ENCODE measurements at places on chromosomes 7 and 10. TPM values are rescaled to one million over a fixed set of nuclear protein-coding genes. Genes with fewer than 3 reads are reported as not detected.

The GALNT17 gene
- total RNA-seq: not detected

DNA sequence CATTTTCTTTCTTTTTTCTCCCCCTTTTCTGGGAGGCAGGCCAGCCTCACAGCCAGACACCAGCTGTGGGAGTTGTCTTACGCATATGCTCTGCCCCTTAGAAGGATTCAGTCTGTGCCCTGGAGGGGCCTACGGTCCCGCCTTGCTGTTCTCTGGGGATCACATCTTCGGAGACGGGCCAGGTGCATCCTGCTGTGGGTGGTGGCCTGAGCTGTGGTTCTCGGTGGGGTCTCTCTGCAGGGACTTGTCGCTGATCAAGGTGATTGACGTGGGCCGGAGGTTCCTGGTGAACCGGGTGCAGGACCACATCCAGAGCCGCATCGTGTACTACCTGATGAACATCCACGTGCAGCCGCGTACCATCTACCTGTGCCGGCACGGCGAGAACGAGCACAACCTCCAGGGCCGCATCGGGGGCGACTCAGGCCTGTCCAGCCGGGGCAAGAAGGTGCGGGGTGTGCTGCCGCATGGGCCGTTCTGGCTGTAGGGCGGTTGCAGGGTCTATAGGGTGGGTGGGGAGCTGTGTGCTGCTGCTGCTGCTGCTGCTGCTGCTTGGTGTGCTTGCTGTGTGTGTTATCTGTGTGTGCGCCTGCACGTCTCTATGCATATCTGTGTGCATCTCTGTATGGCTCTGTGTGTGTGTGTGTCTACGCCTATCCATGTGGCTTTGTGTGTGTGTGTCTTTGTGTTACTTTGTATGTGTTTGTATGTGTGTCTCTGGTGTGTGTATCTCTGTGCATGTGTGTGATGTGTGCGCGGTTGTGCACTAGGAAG lies 17.9 kb downstream of the PFKFB3 start:
- no peak for DNase-seq
- peaks cover 7% of the 10 kb centered on the region for H3K4me1 ChIP-seq
- H3K27me3 ChIP-seq: no peaks in the 10 kb centered on the region
- no peak overlapping the region for H3K4me3 ChIP-seq

GRCh38 chr7:156475179-156475578 lies 165.4 kb upstream of the RNF32 start:
- H3K27ac ChIP-seq: no peak overlapping the region
- H3K36me3 ChIP-seq: no peaks in the 10 kb centered on the region
- no peak overlapping the region for H3K4me3 ChIP-seq
- H3K4me1 ChIP-seq: no peaks in the 10 kb centered on the region

DNA sequence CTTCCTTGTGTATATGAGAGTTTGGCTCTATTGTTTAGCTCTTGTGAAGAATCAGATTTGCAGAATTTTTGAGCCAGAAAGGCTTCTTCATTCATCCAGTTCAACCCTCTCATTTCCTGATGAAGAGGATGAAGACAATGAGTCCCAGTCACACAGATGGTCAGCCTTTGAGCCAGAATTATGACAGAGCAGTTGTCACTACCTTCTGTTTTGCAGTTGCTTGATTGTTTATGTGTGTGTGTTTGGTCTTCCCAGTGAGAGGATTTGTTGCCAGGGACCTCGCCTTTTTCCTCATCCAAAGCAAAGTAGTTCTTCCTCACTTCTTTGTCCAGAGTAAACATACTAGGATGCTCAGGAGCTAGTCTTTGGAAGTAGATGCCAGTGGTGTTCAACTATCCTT lies 15.6 kb downstream of the MDFIC start:
- H3K27me3 ChIP-seq: no peaks in the 10 kb centered on the region
- no peak overlapping the region for H3K27ac ChIP-seq
- H3K36me3 ChIP-seq: peaks cover 62% of the 10 kb centered on the region
- peaks cover 53% of the 10 kb centered on the region for H3K4me1 ChIP-seq

The TNS3 gene
- total RNA-seq: 4.7 TPM

Measured in activated CD4-positive, alpha-beta T cell treated with anti-CD3 and anti-CD28 coated beads, Interleukin-2, amount 10 ng/mL, durations not matched to agents 24 days and 14 days (primary cell).